ENCODE measurements at places on chromosomes 13 and 19.

- no peak for DNase-seq
Measured at GRCh38 chr19:4415352-4415751, 12.9 kb downstream of the CHAF1A start.

GRCh38 chr13:84865783-84866221 lies 933.4 kb downstream of the SLITRK6 start:
- no peak for DNase-seq

- DNase-seq: no peak
Measured at GRCh38 chr13:106440866-106441265, 94.6 kb downstream of the EFNB2 start.

DNA sequence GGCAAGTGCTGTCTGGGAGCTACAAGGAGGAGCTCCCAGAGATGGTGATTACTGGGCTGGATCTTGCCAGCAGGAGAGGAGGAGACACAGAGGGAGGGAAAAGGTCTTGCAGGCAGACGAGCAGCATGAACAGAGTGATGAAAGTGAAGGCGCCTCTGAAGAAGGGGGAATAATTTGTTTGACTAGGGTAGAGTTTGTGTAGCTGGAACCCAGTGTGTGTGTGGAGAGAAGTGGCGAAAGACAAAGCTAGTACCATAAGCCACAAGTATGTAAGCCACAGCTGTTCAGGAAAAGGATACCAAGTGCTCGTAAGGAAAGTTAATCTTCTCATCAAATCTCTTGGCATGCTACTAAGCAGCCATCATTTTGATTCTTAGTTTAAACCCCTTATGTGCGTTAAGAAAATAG lies 5.4 kb downstream of the FLT1 start:
- no peak for DNase-seq

GRCh38 chr13:111488486-111489132 lies 168.2 kb downstream of the TEX29 start:
- no peak for DNase-seq

- DNase-seq: no peak
Measured at GRCh38 chr13:89740994-89741685, 1606.3 kb upstream of the MIR17HG start.
